ENCODE measurements at places on chromosomes 1 and 21.

DNA sequence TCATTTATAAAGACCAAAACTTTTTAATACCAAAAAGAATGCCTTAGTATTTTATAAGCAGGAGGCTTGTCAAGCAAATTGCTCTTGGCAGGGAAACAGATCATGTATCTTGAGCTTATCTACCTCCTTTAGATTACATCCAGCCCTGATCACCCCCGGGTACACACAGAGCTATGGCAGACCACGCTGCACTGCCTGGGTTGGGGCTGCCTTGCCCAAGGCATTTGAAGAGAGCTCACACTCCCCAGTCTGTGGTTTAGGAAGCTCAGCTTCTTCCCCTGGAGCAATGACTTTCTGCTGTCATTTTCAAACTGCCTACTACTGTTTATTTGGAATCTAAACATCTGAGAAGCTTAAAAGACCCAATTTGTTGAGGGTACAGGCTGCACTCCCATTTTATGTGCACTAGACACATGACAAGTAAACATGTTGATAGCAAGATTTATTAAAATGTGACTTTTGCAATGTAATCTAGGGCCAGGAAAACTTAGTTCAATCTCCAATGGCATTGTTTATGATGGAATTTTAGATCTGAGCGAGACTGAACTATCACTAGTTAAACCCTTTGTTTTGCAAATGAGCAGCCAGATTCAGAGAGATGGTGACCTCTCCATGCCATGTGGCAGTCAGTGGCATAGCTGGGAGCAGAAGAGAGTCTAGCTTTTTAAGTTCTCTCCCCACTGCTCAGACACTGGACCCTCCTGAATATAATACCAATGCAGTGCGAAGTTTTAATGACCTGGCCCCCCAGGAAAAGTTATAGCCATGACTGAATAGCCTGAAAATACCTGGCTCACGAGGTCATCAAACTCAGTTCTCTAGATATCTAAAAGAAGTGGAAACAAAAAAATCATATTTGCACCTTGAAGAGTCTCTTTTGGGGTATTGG lies 214.9 kb downstream of the HLX start:
- no peak for DNase-seq

GRCh38 chr1:143625886-143626285 lies 345.9 kb downstream of the FAM72C start:
- no peak for DNase-seq

DNA sequence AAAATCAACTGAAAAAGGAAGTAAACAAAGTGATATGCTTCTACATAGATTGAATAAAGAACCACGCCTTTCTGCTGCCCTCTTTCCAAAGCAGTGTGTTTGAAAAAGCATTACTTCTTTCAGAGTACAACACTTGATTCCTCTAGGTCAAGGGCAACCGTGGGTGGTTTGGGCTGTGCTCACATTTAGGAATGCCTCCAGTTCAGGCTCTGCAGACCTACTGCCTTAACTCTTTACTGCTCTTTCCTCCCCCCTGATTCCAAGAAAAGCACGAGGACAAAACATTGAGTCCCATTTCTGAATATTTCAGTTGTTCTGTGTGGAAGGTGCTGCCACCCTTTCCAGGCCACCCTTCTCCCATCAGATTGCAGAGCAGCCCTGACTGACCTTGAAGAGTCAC lies 45.2 kb downstream of the ADAMTS1 start:
- no peak for DNase-seq

GRCh38 chr21:29104239-29104708 lies 26.2 kb upstream of the MAP3K7CL start:
- no peak for DNase-seq

DNA sequence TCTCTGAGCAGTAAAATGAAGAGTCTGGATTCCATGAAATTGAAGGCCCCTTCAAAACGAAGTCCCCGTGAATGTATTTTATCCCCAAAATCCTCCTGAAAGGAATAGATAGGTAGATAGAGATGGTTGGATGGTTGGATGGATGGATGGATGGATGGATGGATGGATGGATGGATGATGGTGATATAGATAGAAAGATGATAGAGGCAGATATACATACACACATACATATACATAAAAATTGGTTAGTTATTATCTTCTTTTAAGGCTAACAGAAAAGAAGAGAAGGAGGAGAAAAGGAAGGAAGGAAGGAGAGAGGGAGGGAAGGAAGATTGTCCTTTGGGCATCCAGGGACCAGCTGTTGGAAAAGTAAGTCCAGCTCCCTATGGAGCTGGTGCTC lies 63.1 kb downstream of the SYF2 start:
- DNase-seq = no peak

- no peak for DNase-seq
Measured at GRCh38 chr1:93678946-93679480, 2.6 kb downstream of the BCAR3 start.

DNA sequence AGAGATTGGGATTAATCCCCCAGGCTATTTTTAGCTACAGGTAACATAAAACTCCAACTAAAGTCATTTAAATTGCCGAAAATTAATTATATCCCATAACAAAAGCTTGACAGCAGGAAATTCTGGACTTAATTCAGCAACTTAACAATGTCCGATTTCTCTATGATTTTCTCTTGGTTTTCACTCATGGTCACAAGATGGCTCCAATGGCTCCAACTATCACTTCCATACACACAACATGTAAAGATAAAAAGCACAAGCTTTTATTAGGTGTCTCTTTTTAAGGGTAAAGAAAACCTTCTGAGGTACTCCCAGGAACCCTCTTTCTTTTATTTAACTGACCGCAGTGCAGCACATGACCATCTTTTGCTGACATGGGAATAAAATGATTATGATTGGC lies 363.5 kb upstream of the PTBP2 start:
- DNase-seq = no peak
